MM.1S (cell line): ENCODE measurements at places on chromosomes 16 and 17.

DNA sequence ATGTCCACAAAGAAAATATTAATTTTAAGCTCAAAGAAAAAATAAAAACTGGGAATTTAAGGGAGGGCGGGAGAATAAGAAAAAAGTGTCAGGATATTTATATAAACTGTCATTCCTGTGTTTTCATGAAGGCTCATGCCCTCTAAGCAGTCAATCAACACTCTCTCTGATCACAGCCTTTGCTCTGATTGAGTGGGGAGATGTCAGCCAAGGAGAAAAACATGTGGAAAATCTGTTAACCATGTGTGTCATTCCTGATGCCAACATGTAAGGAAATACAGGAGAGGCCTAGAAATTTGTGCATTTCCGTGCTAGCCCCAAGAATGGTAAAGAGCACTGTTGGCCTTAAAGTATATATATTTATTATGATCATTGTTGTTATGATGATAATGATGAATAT lies 137.9 kb upstream of the IRX5 start:
- H3K4me1 ChIP-seq = no peaks in the 10 kb centered on the region
- H3K4me3 ChIP-seq = no peak overlapping the region
- no peaks in the 10 kb centered on the region for H3K36me3 ChIP-seq
- H3K27ac ChIP-seq = no peak overlapping the region
- no peak for DNase-seq
- no peaks in the 10 kb centered on the region for H3K27me3 ChIP-seq

DNA sequence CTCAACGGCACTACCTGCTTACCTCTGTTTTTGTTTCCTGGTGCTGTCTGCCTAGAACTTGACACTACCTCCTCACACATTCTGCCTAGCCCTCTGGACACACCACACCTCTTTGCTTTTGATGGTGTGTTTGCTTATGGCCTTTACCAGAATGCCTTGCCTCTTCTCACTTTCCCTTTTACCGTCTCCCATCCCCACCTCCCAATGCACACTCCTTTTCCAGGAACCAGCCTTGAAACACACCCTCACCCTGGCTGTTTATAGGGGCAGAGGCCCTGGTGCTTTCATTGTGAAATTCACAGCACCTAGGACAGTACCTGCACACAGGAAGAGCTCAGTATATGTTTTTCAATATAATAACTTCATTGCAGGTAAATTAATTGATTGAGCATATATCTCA lies 56.2 kb downstream of the MAP2K6 start:
- no peaks in the 10 kb centered on the region for H3K36me3 ChIP-seq
- H3K27ac ChIP-seq = no peak overlapping the region
- no peaks in the 10 kb centered on the region for H3K27me3 ChIP-seq
- H3K4me1 ChIP-seq = no peaks in the 10 kb centered on the region

- H3K4me1 ChIP-seq = no peaks in the 10 kb centered on the region
- H3K27me3 ChIP-seq = no peaks in the 10 kb centered on the region
- no peak for DNase-seq
Measured at GRCh38 chr17:60926466-60927183, 249.0 kb downstream of the BCAS3 start.

DNA sequence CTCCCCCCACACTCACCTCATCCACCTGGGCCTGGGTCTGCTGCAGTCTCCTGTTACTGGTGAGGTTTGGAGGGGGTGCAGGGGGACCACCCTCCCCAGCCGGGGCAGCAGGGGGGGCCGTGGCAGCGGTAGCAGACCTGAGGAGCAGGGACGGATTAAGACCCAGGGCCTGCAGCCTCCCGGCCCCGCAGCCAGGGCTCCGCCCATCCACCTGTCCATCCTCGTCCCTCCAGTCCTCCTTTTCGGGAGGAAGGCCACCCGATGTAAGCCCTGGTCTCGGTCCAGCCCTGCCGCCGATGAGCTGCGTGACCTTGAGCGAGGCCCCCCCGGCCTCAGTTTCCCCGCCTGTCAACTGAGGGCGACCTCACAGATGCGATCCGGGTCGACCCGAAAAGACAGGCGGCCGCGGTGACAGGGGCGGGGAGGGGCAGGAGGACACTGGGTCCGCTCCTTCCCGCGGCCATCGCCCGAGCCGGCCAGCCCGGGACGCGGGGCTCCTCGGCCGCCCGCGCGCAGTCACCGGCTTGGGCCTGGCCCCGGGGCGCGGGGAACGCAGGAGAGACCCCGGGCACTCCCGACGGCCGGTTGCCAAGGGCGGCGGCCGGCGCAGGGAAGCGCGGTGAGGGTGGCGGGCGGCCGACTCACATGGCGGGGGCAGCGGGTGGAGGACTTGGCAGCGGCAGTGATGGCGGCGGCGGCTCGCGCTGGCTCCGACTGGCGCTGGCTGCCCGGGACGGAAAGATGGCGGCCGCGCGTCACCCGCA lies at the start of gene VAMP2:
VAMP2 (minus strand) TSS at position 716 of the 764 bp plus-strand sequence; CDS start at position 647, 69 bp downstream.
- H3K4me3 ChIP-seq = peak within 1 kb of the TSS; percentile 100
- peak within 1 kb of the TSS; percentile 65 for H3K27ac ChIP-seq
- peak; percentile 69 for DNase-seq
- no peaks in the 10 kb centered on the region for H3K27me3 ChIP-seq
- H3K4me1 ChIP-seq = peaks cover 17% of the 10 kb centered on the region

DNA sequence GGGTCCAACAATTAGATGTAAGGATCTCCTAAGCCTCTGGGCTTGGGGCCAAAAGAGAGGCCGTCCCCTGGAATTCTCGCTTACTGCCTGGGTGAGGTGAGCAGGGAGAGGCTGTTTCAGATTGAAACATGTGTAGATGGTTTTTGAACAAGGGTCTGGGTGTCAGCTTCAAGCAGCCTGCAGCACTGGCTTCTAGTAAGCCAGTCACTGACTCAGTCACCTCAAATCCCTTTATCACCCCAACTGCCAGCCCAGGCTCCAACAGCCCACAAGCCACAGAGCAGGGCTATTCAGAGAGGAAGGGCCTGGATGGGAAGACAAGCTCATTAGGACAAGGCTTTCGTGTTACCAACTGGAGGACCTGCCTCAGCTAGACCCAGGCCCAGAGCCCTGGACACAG lies 180.2 kb downstream of the CCT6B start:
- no peaks in the 10 kb centered on the region for H3K36me3 ChIP-seq
- H3K27ac ChIP-seq = no peak overlapping the region
- DNase-seq = no peak
- H3K4me1 ChIP-seq = no peaks in the 10 kb centered on the region

DNA sequence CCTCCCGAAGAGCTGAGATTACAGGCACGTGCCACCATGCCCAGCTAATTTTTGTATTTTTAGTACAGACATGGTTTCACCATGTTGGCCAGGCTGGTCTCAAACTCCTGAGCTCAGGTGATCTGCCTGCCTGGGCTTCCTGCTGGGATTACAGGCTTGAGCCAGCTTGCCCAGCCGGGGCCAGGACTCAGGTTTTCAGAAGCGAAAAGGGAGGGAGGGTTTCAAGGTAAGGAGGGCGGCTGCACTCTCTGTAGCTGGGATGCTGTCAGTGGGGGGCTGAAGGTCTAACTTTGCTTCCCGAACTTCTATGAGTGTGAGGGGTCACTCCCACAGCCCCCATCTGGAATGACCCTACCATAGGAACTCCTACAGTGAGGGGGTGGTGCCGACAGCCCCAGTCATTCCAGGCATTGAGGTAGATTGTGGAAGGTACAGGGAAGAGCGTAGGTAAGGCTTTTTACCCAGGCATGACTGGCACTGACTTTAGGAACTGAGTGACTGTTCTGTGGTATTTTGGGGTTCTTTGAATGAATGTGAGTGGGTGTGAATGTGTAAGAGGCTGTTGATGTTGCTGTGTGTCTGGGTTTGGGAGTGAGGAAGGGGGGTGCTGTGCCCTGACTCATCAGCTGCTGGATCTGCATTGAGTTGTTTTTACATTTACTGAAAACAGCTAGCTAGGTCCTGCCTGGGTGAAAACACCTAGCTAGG lies 3.8 kb upstream of the C1QL1 start:
- no peak for DNase-seq
- H3K27ac ChIP-seq = no peak overlapping the region
- no peaks in the 10 kb centered on the region for H3K36me3 ChIP-seq
- peaks cover 6% of the 10 kb centered on the region; the same call in 1 of the 2 replicates for H3K4me1 ChIP-seq
- no peak overlapping the region for H3K4me3 ChIP-seq

- no peaks in the 10 kb centered on the region for H3K36me3 ChIP-seq
- peaks cover 47% of the 10 kb centered on the region for H3K4me1 ChIP-seq
- peak overlapping the region; percentile 52 for H3K4me3 ChIP-seq
Measured at GRCh38 chr16:11621920-11622651, 35.4 kb upstream of the LITAF start.

DNA sequence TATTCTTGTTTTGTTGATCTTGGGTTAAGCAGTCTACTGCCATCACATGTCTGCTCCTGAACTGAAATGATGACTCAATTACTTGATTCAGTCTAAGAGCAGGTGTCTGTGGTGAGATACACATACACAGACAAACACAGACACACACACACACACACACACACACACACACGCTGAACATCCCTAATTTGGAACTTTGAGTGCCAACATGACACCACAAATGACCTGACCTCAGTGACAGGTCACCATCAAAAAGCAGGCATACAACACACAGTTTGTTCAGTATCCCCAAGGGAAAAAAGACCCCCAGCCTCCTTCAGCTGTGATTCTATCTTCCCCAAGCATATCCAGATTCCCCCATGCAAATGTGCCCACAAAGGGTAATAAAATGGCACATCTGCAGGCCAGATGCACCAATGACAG lies 130.1 kb upstream of the TMEM97 start:
- H3K4me3 ChIP-seq = no peak overlapping the region
- no peak overlapping the region for H3K27ac ChIP-seq
- DNase-seq = no peak
- H3K4me1 ChIP-seq = no peaks in the 10 kb centered on the region
- H3K36me3 ChIP-seq = no peaks in the 10 kb centered on the region
- no peaks in the 10 kb centered on the region for H3K27me3 ChIP-seq

- H3K4me3 ChIP-seq = no peak overlapping the region
- peaks cover 25% of the 10 kb centered on the region for H3K4me1 ChIP-seq
- H3K36me3 ChIP-seq = no peaks in the 10 kb centered on the region
- no peak overlapping the region for H3K27ac ChIP-seq
Measured at GRCh38 chr16:50992350-50993032, 158.6 kb downstream of the SALL1 start.

GRCh38 chr17:79607940-79608623 lies 2.8 kb downstream of the RBFOX3 start:
- no peaks in the 10 kb centered on the region for H3K4me1 ChIP-seq
- H3K36me3 ChIP-seq = no peaks in the 10 kb centered on the region
- no peak overlapping the region for H3K4me3 ChIP-seq
- no peak overlapping the region for H3K27ac ChIP-seq
- H3K27me3 ChIP-seq = peaks cover 85% of the 10 kb centered on the region
- no peak for DNase-seq

DNA sequence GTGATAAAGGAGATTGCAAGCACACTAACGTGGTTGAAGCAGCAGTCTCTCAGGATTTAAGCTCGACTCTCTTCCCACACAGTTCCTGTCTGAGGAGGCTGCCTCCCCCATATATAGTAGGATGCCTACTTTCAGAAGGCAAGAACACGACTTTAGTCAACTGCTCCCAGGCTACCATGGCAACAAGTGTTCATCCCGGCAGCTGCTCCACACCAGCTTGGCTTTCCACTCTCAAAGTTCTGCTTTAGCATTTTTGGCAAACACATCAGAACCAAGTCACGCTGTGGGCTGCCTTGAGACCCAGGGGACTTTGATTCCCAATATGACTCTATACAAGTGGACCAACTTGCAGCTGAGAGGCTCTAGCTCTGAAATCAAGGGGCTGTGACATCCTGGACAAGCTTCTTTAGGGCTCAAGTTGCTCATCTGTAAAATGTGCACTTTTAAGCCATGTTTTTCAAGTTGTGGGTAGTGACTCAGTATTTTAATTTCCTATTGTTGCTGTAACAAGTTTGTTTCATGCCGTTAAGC lies 16.5 kb downstream of the ZP2 start:
- H3K4me1 ChIP-seq = no peaks in the 10 kb centered on the region
- no peaks in the 10 kb centered on the region for H3K36me3 ChIP-seq
- H3K4me3 ChIP-seq = no peak overlapping the region

GRCh38 chr17:80030730-80031410 lies 4.8 kb downstream of the TBC1D16 start:
- no peaks in the 10 kb centered on the region for H3K4me1 ChIP-seq
- DNase-seq = no peak
- H3K27me3 ChIP-seq = peaks cover 94% of the 10 kb centered on the region
- no peaks in the 10 kb centered on the region for H3K36me3 ChIP-seq

DNA sequence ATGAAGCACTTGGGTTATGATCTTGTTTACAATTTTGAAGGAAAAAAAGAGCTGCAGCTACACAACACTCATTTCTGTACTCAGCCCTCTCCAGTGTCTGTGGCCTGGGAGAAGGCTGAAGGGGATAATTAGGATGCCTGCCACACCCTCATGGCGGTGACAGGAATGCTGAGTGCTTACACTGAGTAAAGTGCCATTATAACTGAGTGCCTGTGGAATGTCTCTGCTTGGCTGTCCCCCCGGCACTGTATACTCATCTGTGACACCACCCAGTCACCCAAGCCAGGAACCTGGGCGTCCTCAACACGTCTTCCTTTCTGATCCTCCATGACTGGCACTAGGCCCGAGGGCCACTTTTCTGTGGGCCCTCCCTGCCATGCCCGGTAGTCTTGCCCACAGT lies 3.5 kb upstream of the MRPL38 start:
- H3K4me3 ChIP-seq = no peak overlapping the region
- DNase-seq = no peak
- no peaks in the 10 kb centered on the region for H3K36me3 ChIP-seq
- no peak overlapping the region for H3K27ac ChIP-seq
- peaks cover 14% of the 10 kb centered on the region for H3K4me1 ChIP-seq
- H3K27me3 ChIP-seq = no peaks in the 10 kb centered on the region

GRCh38 chr17:35022536-35023063 lies 40.9 kb downstream of the RFFL start:
- peak; percentile 89 for DNase-seq
- peak overlapping the region; percentile 62 for H3K27ac ChIP-seq
- peaks cover 18% of the 10 kb centered on the region for H3K4me1 ChIP-seq
